ENCODE measurements at places on chromosomes 11 and 22.

DNA sequence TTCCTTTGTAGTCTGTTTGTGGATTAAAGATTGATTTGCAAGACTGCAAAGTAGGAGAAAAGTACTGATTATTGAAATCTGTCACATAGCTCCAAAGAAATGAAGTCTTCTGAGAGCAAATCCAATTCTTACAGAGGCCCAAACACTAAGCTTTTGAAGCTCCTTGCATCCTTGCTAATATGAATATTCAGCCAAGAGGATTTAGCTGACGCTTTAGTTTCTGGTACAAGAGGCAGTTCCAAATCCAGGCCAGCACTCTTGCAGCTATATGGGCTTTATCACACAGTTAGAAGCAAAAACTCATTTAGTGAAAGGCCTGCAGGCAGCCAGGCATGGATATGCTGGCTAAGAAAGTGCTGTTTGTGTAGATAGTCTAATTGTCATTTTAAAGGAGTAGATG, 12.7 kb downstream of the PAAF1 start:
- no peak overlapping the region for H3K4me3 ChIP-seq
- no peak for DNase-seq
- peaks cover 25% of the 10 kb centered on the region for H3K36me3 ChIP-seq

DNA sequence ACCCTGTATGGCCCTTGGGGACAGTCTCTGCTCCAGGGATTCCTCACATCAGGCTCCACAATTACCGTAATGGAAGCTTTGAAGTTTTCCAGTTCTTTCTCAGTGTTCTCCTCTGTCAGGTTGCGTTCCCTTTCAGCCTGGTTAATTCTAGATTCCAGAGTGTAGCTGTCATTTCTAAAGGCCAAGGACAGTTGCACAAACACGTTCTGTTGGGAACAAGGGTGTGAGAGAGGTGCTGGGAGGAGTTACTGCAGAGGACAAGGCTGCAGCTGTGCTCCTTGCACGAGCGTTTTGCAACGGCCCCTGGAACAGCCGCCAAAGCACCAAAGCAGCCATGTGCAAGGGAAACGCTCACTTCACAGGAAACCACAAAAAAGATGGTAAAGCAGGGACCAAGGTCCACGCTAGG, 35.9 kb upstream of the LYVE1 start:
- no peaks in the 10 kb centered on the region for H3K27me3 ChIP-seq
- no peaks in the 10 kb centered on the region for H3K36me3 ChIP-seq
- DNase-seq = no peak
- no peak overlapping the region for H3K27ac ChIP-seq
- no peak overlapping the region for H3K4me3 ChIP-seq

DNA sequence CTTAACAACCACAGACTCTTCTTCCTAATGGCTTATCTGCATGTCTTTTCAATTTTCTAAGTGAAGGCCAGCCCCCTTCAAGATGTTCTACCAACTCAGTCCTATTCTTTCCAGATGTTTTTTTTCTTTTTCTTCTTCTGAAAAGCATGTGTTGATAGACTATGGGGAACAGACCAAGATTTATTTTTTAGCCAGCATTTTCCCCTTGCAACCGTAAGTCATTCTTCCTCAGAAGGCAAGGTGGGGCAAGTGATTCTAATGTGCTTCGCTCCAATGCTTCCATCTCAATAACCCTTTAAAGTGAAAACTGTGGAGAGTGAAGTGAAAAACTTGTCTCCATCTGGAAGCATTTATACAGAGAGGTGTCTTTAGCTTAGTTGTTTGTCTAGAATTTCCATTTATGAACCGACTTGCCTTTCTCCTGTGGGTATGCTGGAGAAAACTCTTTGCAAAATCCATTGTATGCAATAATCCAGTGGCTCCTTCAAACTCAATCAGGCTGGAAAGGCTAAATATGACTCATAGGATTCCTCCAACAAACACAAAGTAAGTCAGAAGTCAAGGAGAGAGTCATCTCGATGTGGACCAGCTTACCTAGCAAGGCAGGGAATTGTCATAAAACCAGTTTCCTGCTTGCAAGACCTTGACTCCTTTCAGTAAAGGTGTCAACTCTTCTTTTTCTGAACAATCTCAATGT, 83.7 kb downstream of the MAML2 start:
- H3K27ac ChIP-seq = peak overlapping the region; percentile 89
- no peaks in the 10 kb centered on the region for H3K27me3 ChIP-seq
- H3K36me3 ChIP-seq = peaks cover 26% of the 10 kb centered on the region
- peak overlapping the region; percentile 40 for H3K4me3 ChIP-seq
- DNase-seq = no peak

DNA sequence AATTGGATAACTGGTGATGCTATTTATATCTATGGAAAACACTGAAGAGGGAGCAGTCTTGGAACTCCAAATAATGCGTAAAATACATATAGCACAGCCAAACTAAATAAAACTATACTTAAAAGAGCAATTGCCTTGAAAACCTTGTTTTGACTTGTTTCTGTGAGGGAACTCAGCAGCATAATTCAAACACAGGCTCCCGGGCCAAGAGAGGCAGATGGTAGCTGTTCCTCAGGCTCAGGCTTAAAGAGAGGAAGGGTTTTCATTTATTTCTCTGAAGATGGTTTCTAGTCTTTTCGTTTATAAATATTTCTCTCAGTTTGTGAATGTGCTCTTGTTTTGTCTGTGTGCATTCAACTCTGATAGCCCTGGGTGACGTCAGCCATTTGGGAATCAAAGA, 82.4 kb downstream of the FANCF start:
- no peak overlapping the region for H3K27ac ChIP-seq
- H3K4me3 ChIP-seq = no peak overlapping the region
- no peaks in the 10 kb centered on the region for H3K4me1 ChIP-seq
- no peaks in the 10 kb centered on the region for H3K27me3 ChIP-seq
- no peaks in the 10 kb centered on the region for H3K36me3 ChIP-seq

DNA sequence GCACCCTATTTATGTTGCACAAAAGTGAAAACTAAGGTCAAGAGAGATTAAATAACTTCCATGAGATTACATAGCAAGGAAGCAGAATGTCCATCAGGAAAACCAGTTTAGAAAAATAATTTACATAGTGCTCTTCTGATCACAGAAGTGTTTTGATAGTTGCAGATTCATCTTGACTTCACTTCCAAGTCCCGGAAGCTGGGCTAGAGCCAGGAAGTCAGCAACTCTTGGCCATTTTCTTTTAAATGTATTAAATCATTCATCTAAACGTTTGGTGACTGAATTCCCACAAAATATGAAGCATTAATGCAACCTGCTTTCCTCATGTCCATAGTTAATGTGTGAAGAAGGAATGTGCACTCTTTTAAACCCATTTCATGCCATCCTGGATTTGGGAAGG, 29.7 kb downstream of the APLP2 start:
- no peak for DNase-seq
- H3K4me3 ChIP-seq = no peak overlapping the region
- peaks cover 2% of the 10 kb centered on the region for H3K4me1 ChIP-seq
- peaks cover 1% of the 10 kb centered on the region for H3K27me3 ChIP-seq
- no peaks in the 10 kb centered on the region for H3K36me3 ChIP-seq

DNA sequence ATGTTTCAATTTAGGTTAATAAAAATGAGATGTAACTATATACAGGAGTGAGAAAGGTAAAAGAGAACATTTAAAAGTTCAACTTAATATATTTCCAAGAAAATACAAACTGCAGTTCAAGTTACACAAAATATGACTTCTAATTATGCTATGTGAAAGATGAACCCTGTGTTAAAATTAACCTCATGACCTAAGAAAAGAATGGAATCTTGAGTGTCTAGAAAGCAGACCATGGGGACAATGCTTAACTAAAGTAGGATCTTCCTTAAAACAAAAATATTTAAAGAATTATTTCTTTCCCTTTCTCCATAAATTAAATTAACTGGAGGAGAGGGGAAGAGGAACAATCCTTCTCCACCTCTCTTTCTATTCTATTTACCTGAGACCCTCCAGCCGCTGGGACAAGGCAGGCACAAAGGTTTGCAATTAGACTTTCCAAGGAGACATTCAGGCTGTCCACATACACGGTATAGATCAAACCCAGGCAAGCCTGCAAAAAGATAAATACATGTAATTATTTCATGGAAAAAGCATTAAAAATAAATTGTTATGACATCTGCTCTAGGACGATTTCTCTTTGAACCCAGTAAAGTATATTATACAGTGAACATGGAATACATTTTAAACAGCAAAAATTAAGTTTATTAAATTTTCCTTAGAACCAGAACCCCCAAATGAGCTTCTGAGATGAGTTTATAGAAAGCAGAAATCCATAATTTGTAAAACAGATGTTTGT, 264.5 kb downstream of the SBF2 start:
- no peaks in the 10 kb centered on the region for H3K4me1 ChIP-seq
- no peaks in the 10 kb centered on the region for H3K36me3 ChIP-seq
- H3K27me3 ChIP-seq = peaks cover 3% of the 10 kb centered on the region
- no peak overlapping the region for H3K27ac ChIP-seq
- no peak overlapping the region for H3K4me3 ChIP-seq

DNA sequence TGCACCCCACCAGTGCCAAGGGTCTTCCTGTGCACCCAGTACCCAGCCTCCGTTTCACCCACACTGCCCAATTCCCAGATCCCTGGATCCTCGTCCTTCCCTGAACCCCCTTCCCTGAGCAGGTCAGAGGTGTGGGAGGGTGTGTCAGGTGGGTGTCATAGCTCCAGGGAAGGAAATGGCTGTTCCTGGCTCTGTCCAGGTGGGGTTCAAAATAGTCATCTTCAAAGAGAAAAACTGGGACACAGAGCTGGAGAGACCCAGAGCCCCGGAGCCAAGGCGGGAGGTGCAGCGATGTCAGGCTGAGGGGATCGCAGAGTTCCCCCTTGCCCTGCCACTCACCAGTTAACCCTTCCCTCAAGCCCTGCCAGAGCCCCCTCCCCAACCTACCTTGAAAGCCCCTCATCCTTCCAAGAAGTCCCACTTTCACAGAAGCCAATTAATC, 698 bp downstream of the C1QTNF4 start:
- peaks cover 3% of the 10 kb centered on the region for H3K4me1 ChIP-seq
- H3K27me3 ChIP-seq = peaks cover 28% of the 10 kb centered on the region
- DNase-seq = no peak
- H3K36me3 ChIP-seq = no peaks in the 10 kb centered on the region
- H3K27ac ChIP-seq = no peak overlapping the region

- DNase-seq = no peak
- peaks cover 10% of the 10 kb centered on the region for H3K4me1 ChIP-seq
- H3K27ac ChIP-seq = no peak overlapping the region
- peaks cover 18% of the 10 kb centered on the region for H3K27me3 ChIP-seq
Observed at GRCh38 chr11:133977067-133977677, 20.4 kb upstream of the IGSF9B start.

DNA sequence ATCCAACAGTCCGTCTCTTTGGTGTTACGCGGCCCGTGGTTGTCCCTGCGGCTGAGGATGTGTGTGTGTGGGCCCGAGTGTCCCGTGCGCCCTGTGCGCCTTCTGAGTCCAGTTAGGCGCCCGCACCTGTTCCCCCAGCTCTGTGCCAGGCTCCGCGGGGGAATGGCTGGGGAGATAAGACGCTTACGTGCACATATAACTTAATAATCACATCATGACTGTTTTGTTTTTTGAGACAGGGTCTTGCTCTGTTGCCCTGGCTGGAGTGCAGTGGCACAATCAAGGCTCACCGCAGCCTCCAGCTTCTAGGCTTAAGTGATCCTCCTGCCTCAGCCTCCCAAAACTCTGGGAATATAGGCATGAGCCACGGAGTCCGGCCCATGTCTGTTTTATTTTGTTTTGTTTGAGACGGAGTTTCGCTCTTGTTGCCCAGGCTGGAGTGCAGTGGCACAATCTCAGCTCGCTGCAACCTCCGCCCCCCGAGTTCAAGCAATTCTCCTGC, 817 bp downstream of the ARL2 start:
- H3K4me3 ChIP-seq = peak overlapping the region; percentile 89
- peaks cover 24% of the 10 kb centered on the region for H3K36me3 ChIP-seq

DNA sequence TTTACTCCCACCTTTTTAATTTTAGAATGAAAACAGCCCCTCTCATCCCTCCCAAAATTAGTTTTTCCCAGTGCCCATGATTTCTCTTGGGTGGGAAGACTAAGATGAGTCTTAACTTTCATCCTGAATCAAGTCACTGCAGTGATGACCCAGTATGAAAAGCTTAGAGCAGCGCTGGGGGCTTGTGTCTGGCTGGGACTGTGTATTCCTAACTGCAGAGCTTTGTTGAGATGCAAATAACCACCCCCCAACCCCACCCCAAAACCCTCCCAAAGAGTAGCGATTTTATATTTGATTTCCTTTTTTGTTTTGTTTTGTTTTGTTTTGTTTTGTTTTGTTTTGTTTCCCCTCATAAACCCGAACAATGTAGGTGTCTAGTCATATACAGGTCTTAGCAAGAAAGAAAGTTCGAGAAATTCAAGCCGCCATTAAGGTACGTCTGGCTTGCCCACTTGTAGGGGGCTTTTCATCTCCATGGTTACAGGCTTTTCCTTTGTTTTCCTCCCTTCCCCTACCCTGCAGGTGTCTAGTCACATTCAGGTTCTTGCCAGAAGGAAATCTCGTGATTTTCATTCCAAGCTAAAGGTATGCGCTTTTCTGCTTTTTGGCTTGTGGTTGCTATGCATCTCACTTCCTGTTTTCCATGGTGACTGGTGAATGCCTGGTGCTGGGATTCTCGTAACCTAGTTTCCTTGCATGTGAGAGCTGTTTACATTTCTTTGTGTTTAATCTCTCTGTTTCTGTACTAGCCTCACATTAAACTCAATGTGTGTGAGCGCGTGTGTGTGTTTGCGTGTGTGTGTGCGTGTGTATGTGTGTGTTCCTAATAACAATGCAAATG, 144.6 kb upstream of the RASSF10 start:
- H3K4me3 ChIP-seq = no peak overlapping the region
- H3K36me3 ChIP-seq = no peaks in the 10 kb centered on the region
- H3K27ac ChIP-seq = no peak overlapping the region
- no peak for DNase-seq
- H3K4me1 ChIP-seq = peaks cover 2% of the 10 kb centered on the region

DNA sequence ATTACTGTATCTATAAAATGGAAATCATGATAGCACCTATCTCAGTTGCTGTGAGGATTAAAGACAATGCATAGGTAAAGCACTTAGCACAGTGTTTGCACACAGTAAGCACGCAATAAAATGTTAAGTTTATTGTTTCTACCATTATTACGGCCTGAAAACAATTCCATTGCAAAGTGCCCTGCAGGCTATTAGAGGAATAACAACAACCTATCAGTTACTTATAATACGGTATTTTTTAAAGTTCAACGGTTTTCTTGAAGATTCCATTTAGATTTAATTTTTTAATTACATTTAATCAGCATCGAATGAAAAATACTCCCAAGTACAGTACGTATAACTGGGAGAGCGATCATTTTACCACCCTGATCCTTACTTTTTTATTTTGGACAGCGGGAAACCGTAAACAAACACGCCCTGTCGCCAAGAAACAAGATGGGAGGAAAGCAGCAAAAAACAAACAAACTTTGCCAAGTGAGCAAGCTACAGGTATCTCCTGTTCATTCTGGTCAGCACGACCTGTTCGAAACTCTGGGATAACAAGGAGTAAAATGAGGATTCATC, 893 bp downstream of the SLC36A4 start:
- H3K4me1 ChIP-seq = peaks cover 23% of the 10 kb centered on the region
- peak overlapping the region; percentile 88 for H3K4me3 ChIP-seq
- H3K36me3 ChIP-seq = no peaks in the 10 kb centered on the region

DNA sequence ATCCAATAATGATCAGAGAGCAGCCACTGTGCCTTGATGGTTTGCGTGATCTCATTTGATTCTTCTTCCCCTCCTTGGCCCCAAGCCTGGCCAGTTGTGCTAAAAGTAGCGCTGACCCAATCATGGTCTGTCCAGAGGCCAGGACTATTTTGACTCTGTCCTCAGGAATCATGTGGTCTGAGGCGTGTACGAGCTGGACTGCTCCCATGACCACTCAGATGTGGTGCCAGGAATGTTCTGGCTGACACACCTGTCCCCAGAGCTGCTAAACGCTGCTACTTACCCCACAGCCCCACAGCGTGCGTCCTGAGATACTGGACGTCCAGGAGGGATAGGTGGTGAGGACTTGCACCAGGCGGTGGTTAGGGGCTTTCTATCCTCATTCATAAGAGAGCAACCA, 70.5 kb downstream of the FEZ1 start:
- H3K27ac ChIP-seq = no peak overlapping the region
- no peak for DNase-seq
- H3K4me1 ChIP-seq = no peaks in the 10 kb centered on the region
- H3K4me3 ChIP-seq = no peak overlapping the region
- H3K27me3 ChIP-seq = no peaks in the 10 kb centered on the region
